ENCODE measurements at places on chromosomes 3 and 15.

DNA sequence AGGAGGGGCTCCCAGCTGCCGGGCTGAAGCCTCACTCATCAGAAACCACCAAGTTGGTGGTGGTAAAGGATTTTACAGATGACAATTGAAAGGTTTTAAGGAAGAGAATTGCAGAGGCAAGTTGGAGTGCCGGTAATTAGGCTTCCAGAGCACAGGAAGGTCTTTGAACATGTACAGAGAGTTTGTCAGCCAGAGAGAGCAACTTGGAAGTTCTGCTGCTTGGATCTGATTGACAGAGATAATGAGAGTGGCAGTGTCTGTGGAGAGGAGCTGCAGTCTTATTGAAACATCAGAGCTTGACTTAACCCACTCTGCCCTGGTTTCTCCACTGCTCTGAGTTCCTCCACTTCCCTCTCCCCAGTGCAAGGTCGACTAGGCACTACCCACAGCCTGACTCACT lies 448.6 kb downstream of the EPHB1 start:
- DNase-seq = no peak

DNA sequence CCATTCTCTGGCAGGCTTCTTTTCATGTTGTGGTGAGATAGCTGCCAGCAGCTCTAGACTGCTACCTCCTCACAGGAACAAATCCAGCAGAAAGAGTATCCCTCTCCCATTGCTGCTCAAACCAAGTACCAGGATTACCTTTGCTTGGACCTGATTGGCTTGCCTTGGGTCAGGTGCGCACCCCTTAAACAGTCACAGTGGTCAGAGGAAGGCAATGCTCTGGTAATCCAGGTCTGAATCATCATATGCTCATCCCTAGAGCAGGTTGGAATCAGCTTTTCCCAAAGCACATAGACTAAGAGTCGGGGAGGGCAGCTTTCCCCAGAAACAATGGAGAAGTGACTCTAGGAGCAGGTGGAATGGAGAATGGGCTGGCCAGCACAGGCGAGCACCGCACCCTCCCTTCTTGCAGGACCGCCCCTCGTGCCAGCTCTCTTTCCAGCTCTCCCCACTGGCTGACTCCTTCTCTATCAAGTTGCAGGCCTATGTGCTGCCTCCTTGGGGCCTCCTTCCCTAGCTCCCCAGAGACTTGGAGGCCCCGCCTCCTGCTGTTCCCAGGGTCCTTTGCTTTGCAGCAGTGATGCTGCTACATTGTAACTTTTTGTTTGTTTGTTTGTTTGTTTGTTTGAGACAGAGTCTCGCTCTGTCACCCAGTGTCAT lies 29.9 kb upstream of the ADPGK start:
- DNase-seq = no peak

GRCh38 chr3:58411851-58412830 lies 21.5 kb downstream of the PDHB start:
- DNase-seq = no peak

- DNase-seq = no peak
Measured at GRCh38 chr3:107942244-107942643, 148.6 kb downstream of the CD47 start.

DNA sequence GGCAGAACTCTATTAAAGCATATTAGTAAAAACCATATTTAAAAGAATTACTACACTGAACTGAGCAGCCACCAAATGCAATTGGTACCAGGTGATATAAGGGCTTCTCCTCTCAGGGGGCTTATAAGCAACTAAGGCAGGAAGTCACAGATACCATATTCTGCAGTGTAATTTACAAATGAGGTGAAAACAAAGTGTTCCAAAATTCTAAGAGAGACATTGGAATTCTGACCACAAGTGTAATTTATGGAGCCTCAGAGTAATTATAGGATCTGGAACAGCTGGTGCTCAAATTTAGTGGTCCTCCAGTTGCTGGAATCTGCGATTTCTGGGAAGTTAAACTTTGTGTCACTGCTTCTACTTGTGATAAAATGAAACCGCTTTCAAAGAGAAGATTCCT lies 3.1 kb upstream of the NR1I2 start:
- peak; percentile 7 for DNase-seq

DNA sequence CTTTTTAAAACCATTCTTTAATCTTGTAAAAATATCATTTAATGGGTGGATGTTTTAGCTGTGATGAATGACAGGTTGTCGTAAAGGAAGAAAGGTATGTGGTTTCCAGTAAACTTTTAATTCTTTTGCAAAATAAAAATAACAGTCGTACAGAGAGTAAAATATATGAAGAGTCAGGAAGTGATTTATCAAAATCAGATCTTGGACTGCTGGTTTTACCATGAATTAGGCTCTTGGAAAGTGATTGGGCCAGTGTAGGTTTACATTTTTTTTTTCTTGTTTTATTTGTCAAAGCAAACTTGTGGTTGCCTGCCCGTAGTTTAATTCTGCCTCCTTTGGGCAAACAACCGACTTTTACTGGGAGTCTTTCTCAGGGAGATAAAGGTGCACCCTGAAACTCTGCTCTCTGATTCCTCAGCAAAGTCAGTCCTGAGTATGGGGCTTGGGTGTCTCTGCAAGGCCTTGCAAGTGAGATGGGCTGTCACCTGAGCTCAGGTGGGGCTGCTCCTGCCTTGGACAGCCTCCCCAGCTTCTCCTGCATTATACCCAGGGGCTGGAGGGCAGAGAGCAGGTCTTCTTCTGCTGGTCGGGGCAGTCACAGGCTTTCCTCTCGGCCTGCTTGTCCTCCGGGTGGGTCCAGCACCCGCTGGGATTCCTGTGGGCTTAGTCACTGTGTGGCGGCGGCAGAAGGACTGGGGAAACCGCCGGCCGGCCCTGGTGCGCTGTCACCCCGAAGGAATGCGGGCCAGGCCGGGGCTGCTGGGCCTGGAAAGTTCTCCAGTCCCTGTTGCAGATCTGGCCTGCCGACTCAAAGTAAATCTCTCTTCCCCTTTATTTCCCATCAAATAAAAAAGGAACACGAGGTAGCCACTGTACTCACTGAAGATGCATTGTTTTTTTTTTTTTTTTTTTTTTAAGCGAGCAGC lies 79.0 kb downstream of the IGF1R start:
- peak; percentile 85 for DNase-seq

DNA sequence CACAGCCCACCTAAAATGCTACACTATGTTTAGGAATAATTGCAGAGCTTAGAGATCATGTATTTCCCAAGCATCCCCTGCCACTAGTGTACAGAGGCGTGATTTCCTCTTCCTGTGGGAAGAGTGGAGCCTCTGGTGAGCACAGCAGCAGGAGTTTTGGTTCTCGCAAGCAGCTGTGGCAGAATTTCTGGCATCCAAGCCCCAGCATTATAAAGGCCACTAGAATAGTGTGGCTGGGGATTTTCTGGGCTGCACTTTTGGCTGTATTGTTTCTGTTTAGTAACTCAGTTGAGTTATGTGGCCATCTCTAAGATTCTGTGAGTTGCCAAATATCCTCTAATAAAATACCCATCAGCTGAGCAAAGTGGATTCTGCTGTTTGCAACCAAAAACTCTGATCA lies 64.7 kb downstream of the GPR176 start:
- no peak for DNase-seq

DNA sequence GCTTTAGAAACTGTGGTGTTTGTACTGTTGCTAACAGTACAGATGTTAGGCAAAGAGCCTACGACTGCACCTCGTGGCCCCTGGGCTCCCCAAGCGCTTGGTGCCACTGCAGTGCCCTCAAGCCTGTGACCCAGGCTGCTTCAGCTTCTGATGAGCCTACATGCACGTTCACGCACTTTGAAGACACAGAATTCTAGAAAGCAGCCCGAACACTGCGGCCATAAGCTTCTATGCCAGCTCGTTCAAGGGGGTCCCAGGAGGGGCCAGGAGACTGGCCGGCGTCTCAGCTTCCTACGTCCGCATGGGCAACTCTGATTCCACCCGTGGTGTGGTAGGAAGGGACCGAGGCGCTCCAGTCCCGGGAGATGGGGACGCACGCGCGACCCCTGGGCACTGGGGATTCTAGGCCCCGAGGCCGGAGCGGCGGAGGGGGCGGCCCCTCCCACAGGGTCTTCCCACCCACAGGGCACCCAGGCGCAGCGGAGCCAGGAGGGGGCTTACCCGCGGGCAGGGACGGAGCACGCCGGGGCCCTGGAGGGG lies 653 bp downstream of the MYO5C start:
- DNase-seq = no peak

DNA sequence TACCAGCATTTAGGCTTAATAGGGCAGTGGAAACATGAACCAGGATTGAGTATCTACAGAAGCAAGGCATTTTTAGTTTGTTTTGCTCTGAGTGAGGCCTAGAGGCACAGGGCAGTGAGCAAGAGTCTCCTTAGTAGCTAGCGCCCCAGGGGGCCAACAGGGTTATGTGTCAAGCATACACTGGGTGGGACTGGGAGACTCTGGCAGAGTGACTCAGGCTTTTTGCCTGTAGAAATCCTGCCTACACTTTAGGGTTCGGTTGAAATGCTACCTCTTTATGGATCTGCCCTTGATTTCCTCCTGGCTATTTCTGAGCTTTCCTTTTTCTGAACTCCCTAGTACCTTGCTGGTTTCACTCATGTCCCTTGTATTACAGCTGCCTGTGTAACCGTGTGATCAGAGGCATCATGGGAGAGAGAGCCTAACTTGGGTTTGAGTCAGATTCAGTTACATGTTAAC lies 72.2 kb downstream of the TOP2B start:
- DNase-seq = peak; percentile 31

GRCh38 chr15:33378866-33379480 lies 68.2 kb downstream of the RYR3 start:
- DNase-seq = no peak

- no peak for DNase-seq
Measured at GRCh38 chr15:48766196-48766595, 44.7 kb downstream of the CEP152 start.

DNA sequence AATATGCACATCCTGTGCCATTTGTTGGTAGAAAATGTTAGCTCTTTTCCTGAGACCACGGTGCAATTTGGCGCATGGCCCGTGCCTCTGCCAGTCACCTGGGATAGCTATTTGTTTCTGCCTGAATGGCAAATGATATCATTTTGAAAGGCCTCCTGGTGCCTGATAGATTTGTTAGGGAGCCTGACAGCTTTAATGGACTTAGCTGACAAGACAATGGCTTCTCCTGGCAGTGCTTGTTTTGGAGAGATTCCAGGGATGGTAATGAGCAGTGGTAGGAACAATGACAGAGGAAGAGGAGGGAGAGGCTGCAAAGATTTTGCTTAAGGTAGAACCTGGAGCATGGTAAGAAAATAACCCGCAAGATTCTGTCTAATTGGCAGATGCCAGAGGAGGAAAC lies 268.5 kb downstream of the CLSTN2 start:
- no peak for DNase-seq

DNA sequence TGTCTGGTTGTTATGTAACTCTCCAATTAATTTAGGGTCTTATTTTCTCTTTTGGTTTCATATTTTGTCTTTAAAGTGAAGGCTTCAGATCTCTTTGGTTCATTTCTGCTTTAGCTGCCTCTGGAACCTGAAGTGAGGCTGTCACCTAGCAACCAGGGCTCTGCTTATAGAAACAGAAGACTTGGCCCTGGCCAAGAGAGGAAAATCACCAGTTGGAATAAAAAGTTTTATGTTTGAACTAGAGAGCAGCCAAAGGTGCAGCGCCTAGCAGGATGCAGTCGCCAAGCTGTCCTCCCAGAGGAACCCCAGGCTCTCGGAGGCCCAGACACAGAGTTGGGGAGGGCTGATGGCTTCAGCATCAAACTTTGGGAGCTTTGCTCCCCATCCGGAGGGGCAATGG lies 41.1 kb downstream of the LYZL4 start:
- no peak for DNase-seq

- no peak for DNase-seq
Measured at GRCh38 chr3:2727610-2728318, 382.4 kb downstream of the IL5RA start.

DNA sequence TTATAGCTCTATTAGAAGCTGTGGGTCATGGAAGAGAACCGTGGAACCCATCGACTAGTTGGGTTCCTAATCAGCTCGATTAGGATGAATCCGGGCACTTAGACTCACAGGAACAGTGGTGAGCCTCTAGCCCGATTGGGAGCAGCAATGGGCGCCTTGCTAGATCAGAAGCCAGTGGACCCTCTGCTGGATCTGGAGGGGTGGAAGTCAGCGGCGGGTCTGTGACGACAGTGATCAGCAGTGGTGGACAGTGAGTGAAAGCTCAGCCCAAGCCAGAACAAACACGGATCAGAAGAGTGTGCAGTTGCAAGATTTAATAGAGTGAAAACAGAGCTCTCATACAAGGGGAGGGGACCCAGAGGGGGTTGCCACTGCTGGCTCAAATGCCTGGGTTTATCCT lies 1170.2 kb downstream of the OTOL1 start:
- DNase-seq = no peak

GRCh38 chr3:146221276-146221675 lies 29.6 kb downstream of the PLSCR4 start:
- no peak for DNase-seq
